ENCODE measurements at places on chromosomes 11 and 22. TPM values are rescaled to one million over a fixed set of nuclear protein-coding genes. Genes with fewer than 3 reads are reported as not detected.
A peak's percentile ranks its signal among the peaks of the same experiment; 100 is the strongest.

GRCh38 chr11:110571081-110571720 is 141.0 kb downstream of the ARHGAP20 start:
- DNase-seq: no peak

- no peak for DNase-seq
These were observed 32.8 kb upstream of the SCUBE1 start for GRCh38 chr22:43375951-43376455.

DNA sequence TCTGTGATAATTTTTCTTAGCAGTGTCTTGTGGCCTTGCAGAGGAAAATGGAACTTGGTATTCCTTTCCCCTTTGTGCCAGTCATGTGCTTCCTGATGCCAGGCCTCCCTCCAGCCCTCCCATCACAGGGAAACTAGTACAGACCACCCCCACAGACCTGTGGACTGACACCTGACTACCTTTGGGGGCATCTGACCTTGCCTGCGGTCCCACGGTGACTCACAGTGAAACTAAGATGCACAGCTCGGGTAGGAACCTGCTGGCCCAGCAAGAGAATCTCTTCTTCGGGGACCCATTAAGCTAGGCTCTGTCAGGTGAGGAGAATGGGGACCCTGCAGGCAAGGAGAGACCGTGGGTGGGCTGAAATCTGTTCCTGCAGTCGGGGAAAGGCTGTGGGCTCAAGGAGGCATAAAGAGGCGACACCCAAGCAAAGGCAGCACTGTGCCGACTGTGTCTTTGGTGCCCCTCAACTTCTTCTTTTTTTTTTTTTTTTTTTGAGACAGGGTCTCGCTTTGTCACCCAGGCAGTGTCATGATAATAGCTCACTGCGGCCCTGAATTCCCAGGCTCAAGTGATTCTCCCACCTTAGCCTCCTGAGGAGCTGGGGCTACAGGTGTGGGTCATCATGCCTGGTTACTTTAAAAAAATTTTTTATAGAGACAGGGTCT is 20.8 kb upstream of the PEX26 start:
- DNase-seq: peak; percentile 20

- no peak for DNase-seq
These were observed 62.2 kb upstream of the FADD start for GRCh38 chr11:70140711-70141485.

DNA sequence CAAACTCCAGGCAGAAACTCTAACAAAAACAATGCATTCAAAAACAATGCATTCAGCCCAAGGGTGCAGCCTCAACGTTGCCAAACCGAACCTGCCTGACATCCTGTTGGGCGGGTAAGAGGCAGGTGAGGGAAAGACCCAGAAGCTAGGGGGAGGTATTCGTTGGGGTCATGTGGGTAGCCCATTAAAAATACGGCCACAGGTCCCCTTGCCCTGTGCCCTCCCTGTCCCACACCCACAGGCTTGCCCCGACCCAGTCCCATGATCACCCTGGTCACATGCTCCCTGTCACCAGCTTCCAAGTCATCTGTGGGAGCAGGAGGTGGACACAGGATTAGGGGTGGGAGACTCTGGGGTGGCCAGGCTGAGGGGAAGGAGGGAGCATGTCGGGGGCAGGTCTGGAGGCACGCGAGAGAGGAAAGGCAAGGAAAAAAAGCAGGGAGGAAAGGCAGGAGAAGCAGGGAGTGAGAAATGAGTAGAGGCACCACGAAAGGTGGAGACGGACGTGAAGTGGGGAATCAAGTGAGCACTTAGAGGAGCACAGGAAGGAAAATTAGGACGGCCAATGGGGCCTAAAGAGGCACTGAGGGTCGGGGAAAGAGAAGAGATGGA is 683 bp downstream of the PLA2G6 start:
- DNase-seq: peak; percentile 52

DNA sequence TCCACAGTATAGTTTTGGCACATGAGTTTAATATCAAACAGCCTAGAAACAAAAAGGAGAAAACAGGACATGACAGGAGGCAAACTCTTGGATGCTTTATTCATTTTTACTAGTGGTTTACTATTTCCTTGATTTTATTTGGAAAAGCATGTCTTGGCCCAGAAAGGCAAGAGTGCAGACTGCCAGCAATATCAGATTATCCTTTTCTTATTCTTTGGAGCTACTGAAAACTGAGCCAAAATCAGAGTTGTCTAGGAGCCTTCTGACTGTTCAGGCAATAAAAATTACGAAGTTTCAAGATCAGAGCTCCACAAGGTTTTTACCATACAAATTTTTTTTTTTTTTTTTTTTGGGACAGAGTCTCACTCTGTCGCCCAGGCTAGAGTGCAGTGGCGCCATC is 16.0 kb downstream of the CELF1 start:
- no peak for DNase-seq

The PKNOX2 gene
- 4.2 TPM for total RNA-seq

GRCh38 chr11:66631883-66632282 is 6.6 kb upstream of the RBM4 start:
- no peak for DNase-seq

GRCh38 chr11:72343006-72343756 is 91.2 kb downstream of the CLPB start:
- DNase-seq: no peak

The THRSP gene
- not detected for total RNA-seq

DNA sequence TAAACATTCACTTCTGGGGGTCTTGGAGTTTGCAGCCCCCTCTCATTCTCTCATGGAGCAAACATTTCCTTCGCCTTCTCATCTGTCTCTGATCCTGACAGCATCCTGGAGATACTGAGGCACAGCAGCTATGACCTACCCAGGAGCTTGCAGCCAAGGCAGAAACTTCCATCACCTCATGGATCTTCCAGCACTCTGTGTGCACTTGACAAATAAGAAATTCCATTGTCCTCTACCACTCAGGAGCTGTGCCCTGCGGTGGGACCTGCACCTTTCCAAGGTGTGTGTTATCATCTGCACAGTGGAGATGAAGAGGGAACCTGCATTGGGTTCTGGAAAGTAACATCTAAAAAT is 49.1 kb downstream of the GGTLC2 start:
- no peak for DNase-seq

- no peak for DNase-seq
These were observed 4.2 kb upstream of the CTSC start for GRCh38 chr11:88341522-88342251.

The FOXRED2 gene
- total RNA-seq: 4.9 TPM

GRCh38 chr11:9179141-9179540 is 86.0 kb downstream of the DENND5A start:
- no peak for DNase-seq

The IFTAP gene
- 11.9 TPM for total RNA-seq

All from body of pancreas (tissue), 4 donors.